ENCODE measurements at places on chromosomes 7 and 10.
A peak's percentile ranks its signal among the peaks of the same experiment; 100 is the strongest.

DNA sequence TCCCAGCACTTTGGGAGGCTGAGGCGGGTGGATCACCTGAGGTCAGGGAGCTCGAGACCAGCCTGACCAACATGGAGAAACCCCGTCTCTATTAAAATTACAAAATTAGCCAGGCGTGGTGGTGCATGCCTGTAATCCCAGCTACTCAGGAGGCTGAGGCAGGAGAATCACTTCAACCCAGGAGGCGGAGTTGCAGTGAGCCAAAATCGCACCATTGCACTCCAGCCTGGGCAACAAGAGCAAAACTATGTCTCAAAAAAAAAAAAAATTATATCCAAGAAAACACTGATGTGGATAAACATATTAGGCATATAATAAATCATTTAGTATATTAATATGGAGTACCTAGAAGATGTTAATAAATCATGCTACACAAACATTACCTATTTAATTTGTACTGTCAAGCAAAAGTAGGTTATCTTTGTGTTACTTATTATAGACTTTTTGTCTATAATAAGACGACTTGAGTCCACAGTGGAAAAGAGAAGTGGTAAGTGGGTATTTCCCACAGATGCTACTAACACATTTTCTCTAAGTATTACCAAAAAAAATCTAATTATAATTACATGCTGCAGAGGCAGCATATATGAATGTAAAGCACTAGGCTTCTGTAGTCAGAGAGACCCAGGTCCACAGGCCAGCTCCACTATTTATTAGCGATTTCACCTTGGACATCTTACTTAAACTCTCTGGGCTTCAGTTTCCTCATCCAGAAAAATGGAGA is 34.5 kb downstream of the DNMBP start:
- no peak for DNase-seq

GRCh38 chr7:39810204-39810642 is 139.8 kb upstream of the CDK13 start:
- no peak for DNase-seq

- DNase-seq: no peak
These were observed 8.4 kb upstream of the INMT start for GRCh38 chr7:30743371-30744074.

GRCh38 chr7:38506756-38507155 is 124.4 kb downstream of the AMPH start:
- DNase-seq: no peak

- DNase-seq: peak; percentile 5
These were observed 192.1 kb upstream of the MGMT start for GRCh38 chr10:129274748-129275474.

- no peak for DNase-seq
These were observed 206.7 kb upstream of the PLXNA4 start for GRCh38 chr7:132782777-132783640.

DNA sequence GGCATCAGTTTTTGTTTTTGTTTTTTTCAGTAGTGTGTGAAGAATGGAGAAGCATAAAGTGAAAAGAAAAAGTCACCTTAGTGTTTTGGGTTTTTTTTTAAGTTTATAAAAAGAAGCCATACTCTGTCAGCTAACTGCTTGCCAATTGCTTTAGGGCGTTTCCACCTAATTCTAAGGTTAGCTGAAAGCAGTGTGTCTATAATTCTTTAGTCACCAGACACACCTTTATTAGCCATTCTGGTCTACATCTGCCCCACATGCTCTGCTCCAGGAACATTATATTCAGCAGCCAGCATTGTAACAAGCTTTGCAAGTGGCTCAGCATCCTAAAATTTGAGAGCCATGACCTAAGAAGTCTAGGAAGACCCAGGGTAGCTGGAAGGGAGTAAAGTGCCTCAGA is 14.1 kb upstream of the SLC16A12 start:
- DNase-seq: no peak

GRCh38 chr10:15585303-15585715 is 134.4 kb downstream of the ITGA8 start:
- peak; percentile 40 for DNase-seq

DNA sequence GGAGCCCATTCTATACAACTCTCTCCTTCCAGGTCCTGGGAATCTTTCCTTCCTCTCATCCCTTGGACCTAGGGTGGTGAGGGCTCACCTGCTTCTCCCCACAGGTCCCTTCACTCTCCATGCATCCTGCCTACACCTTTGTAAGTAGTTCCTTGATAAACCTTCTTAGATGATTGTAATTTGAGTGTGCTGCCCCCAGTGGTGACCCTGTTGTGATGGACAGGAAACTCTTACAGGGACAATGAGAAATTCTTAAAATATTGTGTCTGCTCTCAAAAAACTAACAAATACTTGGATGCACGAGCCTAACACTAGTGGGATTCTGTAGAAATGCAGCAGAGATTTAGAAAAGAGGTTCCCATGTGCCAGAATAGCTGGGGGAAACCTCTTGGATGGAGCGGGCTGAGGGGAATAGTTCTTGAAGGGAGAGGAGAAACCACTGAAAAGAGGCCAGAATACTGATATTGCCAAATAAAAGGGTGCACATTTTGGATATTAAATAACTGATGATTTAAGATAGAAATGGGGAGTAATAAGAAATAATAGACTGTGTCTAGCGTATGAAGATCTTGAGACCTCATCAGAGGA is 6.7 kb upstream of the PAXIP1 start:
- DNase-seq: peak; percentile 26

Data from stimulated activated naive CD8-positive, alpha-beta T cell treated with anti-CD3 and anti-CD28 coated beads, Interleukin-15, Interleukin-2, amounts not matched to agents 100 U/mL and 50 U/mL, for 24 hours (primary cell).